ENCODE measurements at places on chromosomes 4 and X.

GRCh38 chr4:6183740-6184139, 16.6 kb downstream of the JAKMIP1 start:
- DNase-seq = no peak

- no peak for DNase-seq
Observed at GRCh38 chr4:56764775-56765174, 56.7 kb downstream of the SPINK2 start.

GRCh38 chr4:33881176-33881575, 2363.1 kb downstream of the ARAP2 start:
- DNase-seq = no peak

- DNase-seq = no peak
Observed at GRCh38 chr4:8355864-8356565, 84.5 kb downstream of the ACOX3 start.

DNA sequence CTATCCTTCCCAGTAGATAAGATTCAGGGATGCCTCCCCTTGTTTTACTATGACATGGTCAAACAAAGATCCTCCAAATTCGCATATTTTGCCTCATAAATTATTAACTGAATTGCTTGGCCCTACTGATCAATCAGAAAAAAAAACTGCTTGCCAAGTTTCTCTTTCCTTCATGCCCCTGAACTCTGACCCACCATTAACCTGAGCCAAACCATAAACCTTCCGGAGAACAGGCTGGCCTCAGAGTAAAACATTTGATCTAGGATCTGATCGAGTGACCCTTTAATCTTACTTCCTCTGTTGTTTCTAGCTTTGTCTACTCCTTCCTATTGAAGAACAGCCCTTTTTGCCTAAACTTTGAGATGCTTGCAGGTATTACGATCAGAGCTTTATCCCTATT, 209.7 kb upstream of the FAM47A start:
- no peak for DNase-seq

DNA sequence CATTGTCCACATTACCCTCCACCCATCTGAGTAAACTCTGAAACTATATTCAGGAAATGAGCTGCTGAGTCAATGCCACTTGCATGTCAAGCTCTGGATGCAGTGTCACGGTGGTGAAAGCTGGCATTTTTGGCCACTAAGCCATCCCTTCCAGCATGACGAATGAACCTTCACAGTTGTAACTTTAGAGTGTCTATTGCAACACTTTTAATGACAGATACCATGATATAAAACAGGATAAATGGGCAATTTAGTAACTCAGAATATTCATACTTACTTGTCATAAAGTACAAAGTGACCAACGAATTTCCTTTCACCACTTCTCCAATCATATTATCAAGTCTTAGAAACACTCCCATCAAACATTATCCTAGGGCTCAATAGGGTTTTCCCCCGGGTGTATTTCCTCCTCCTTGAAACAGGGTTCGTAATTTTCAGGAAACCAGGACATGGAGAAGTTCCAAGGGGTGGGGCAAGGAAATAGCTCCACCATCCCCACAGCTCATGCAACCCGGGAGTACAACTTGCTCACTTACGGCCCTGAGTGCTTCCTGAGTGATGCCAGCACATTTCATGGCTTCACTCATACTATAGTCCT, 73.1 kb downstream of the MTHFD2L start:
- DNase-seq = no peak

DNA sequence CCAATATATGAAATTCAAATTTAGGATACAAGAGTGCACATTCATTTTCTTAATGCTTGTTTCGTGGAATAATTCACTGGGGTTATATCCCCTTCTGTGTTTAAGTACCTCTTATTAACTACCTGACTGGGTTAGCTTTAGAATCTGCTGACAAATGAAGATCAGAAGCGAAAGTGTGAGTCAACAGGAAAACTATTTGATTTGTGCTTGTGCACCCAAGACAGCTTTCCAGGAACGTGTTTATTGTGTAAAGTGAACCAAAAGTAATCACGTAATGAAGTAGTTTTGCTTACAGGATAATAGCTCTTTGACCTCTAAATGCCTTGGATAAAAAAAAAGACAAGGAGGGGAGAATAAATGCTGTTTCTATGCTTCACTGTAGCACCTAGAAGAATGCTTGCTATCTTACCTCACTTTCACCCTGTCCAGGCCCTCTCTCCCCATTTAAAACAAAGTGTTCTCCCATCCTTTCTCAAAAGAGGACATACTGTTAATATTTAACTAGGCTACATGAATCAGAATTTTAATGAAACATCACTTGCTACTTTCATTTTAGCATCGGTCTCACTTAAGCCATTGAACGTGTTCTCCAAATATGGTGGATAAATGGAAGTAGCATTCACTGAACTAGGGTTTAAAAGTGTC, 141.9 kb downstream of the THOC2 start:
- no peak for DNase-seq

DNA sequence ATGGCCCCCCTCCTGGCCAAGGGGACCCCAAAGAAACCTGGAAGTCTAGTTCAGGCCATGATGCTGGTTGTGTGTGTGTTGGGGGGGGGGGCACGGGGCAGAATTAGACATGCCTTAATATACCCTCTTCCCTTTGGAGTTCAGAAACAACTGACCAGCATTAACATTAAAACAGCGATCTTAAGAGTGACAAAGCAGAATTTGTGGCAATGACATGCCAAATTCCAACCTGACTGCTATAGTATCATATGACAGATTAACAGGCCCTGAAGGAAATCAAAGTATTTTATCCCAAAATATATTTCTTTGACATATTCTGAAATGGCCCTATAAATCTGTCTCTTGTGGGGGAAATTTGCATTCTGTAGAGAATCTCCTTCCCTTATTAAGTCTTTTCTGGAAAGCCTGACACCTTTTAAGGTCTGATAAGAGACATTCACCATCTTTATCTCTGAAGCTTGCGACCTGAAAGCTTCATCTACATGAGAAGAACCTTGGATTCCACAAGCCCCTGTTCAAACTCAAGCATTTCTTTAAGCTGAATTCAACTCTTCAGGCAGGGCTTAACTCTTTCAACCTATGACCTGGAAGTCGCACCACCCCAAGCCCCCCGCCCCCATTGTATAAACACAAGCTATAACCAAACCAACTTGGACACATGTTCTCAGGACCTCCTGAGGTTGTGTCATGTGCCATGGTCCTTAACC, 40.2 kb downstream of the ABCB7 start:
- no peak for DNase-seq

DNA sequence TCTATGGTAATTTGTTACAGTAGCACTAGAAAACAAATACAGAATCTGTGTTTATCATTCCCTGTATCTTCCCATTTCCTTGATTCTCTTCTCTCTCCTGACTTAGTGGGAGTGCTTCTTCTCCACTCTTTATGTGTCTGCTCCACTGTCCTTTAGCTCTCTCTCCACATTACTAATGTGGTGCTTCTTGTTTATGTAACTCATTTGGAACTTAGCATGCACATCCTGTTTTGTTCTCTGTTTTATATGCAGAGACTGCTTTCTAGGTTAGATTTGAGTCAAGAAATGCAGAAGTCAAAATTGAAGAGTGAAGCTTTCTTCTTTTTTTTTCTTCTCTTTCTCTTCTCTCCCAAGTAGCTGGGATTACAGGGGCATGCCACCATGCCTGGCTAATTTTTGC, 25.9 kb downstream of the ADH1A start:
- no peak for DNase-seq

DNA sequence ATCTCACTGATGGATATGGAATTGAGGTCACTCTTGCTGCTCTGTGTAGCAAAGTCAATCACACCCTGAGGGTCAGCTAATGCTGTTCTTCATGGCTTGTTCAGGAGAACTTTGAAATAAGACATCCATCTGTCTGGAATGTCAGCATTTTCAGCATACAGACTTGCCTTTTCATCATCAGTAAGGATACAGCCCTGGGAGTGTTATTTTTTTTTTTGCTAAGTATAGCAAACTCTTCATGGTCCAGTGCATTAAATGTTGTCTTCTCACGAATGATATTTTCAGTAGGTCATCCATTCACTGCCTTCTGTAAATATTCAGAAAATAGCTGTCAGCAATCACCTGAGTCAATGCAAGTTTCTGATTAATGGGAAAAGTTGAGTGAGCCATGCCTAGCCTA, 268.8 kb upstream of the SMIM31 start:
- no peak for DNase-seq

DNA sequence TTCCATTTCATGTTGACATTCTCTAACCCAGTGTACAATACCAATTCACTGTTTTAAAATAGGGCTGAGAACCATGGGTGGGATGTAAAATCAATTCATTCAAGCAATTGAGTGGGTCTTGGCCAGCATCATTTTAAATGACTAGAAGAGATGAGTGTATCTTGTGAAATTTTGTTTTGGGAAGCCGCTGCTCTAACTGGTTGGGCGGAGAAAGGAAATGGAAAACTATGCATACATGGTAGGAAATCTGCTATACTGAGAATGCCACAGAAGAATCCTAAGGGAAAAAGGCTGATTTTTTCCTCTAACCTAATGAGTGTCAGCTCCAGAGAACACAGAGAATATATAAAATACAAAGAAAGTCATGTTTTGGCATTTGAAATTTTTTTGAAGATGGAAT, 54.8 kb upstream of the DCLK2 start:
- DNase-seq = no peak

DNA sequence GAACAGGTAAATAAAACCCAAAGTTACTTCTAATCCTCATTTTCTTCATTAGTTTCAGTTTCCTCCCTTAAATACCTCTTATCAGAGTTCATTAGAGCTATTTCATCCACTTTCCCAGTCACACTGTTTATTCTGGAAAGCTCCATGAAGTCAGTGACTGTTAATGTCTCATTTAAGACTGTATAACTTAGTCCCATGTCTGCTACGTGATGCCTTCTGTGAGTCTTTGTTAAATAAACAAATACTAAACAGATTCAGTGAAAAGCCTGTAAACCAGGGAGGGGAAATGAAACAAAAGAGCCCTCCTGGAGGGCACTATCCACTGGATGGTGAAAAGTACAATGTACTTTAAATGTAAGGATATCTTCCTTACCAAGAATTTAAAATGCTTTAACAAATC, 24.7 kb downstream of the ACE2 start:
- DNase-seq = no peak

DNA sequence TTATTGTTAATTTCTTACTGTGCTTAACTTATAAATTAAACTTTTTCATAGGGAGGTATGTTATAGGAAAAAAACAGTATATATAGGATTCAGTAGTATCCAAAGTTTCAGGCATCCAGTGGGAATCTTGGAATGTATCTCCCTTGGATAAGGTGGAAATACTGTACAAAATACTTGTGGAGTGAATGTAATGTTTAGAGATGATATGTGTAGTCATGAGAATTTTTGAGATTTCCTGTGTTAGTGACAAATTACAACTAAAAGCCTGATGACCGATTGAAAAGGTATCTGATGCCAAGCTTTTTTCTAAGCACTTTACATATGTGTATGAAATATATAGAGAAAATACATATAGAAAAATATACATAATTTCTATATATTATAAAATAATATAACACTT, 69.2 kb downstream of the STK32B start:
- DNase-seq = no peak

DNA sequence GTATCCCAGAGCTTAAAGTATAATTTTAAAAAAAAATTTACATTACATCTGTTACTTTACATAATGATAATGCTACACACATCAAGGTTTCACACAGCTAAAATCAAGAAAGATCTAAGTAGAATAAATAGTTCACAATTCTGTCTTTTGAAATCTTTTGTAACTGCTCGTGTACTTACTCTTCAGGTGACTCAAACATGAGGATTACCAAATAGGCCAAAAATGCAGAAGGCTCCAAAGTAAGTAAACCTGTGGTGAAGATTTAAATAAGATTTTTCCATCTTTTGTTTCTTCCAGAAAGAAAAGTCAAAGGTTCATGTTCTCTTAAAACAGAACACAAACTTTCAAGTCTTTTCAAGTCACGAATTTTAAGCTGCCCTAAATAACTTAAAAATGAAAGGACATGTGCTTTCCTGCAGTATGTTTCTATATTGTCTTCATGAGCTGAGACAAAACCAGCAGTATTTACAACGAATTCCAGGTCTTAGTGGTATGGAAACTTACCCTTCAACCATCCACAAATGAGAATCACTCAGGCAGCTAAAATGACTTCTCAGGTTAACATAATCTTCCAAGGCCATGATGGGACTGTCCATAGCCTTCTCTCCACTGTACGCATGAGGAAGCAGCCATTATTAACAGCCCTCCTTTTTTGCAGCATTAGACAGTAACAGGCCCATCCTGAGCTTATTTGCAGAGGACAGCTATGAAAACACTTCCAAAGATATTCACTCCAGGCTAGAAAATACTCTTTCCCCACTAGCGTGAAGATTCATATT, 172.8 kb upstream of the EDNRA start:
- DNase-seq = no peak

GRCh38 chr4:118739022-118739713, 54.0 kb downstream of the METTL14 start:
- no peak for DNase-seq

- no peak for DNase-seq
Observed at GRCh38 chr4:113738251-113738650, 23.3 kb downstream of the CAMK2D start.

DNA sequence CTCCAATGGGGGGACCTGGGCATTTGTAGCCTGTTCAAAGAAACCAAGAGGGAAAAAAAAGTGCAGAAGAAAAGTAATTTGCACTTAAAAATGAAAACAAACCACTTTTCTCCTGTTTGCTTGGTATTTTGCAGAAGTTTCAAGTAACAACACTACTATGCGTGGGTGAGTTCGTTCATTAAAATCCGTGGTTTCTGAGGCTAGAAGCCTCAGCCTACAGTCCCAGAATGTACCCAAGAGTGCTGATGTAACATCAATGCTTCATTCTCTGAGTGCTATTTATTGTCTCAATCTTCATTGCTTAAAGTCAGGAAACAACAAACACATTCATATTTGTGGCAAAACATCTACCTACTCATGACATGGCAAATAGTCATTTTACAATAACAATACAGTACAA, 29.2 kb downstream of the LGI2 start:
- DNase-seq = no peak

DNA sequence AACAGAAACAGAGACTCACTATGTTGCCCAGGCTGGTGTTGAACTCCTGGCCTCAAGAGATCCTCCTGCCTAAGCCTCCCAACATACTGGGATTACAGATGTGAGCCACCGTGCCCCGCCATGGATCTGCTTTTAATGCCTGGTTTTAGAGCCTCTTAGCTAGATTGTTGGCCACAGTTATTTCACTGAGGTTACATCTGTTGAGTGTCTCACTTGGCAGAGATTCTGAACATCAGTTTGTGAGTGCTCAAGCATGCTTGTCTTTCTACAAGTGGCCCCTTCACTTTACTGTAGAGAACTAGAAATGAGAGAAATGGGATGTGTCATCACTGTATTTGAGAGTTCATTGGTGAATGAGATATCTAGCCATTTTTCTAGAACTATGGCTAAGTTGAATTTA, 218.5 kb downstream of the APBB2 start:
- no peak for DNase-seq
